ENCODE measurements at places on chromosomes 1 and 21.

GRCh38 chr1:179926850-179927205 lies 27.8 kb upstream of the CEP350 start:
- H3K27ac ChIP-seq, result no peak overlapping the region
- H3K27me3 ChIP-seq, result peaks cover 7% of the 10 kb centered on the region
- no peak overlapping the region for H3K4me3 ChIP-seq
- DNase-seq, result no peak
- peaks cover 3% of the 10 kb centered on the region for H3K36me3 ChIP-seq

DNA sequence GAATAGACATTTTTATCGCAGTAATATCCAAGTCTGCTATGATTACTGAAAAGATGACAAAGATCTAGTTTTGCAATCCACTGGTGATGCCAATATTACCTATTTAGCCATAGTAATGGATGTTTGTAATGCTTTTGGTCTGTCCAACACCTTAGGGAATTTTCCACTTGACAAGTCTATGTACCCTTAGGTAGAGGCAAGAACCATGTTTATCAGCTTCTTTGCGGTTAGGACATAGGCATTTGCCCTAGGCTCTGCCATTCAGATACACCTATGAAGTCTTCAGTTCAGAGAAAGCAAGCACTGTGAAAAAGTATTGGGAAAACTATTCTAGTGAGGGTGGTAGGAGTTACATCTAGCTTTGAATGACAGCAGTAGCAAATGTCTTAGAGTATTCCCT lies 40.2 kb upstream of the SLC35D1 start:
- no peaks in the 10 kb centered on the region for H3K4me1 ChIP-seq
- H3K4me3 ChIP-seq, result no peak overlapping the region
- H3K27ac ChIP-seq, result no peak overlapping the region
- no peaks in the 10 kb centered on the region for H3K36me3 ChIP-seq

GRCh38 chr1:1020000-1020404 lies at the start of gene AGRN:
Gene AGRN (plus strand): TSS chr1:1020120. CDS start chr1:1020173, 53 bp downstream.
- peak within 1 kb of the TSS; percentile 69 for H3K27ac ChIP-seq
- peaks cover 34% of the 10 kb centered on the region for H3K4me1 ChIP-seq
- H3K36me3 ChIP-seq, result peaks cover 21% of the 10 kb centered on the region
- DNase-seq, result no peak

DNA sequence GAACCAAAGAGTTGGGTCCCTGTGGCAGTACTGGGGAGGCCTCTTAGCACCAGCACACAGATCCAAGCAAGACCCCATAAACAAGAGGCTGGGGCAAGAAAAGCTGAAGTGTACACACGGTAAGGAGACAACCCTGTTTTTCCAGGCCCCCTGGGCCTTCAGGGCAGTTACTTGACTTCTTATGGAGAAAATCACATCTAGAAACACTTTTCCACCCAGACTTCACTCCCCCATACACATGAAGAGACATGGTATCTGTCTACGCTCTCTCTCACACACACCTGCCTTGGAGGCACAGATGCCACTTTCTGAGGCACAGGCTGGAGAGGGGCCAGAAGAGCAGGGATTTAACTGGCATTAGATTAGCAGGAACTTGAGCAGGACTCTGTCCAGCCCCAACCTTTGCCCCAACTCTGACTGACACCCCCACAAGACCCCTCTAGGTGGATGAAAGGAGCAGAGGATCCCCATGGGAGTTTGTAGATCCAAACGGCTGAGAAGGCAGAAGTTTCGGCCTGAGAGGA lies 2.2 kb downstream of the CERS2 start:
- no peaks in the 10 kb centered on the region for H3K27me3 ChIP-seq
- no peak for DNase-seq
- H3K36me3 ChIP-seq, result peaks cover 34% of the 10 kb centered on the region
- H3K4me1 ChIP-seq, result peaks cover 59% of the 10 kb centered on the region
- H3K4me3 ChIP-seq, result peak overlapping the region; percentile 87

DNA sequence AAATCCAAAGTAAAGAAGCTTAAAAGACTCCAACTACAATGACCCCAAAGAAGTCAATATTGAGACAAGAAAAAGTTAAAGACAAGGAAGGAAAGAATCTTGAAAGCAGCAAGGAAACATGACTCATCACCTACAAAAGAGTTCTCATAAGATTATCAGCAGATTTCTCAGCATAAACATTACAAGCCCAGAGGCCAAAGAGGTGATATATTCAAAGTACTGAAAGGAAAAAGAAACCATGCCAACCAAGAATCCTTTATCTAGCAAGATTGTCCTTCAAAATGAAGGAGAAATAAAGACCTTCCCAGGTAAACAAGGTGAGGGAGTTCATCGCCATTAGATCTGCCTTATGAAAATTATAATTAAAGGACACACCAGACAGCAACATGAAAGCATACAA lies 49.8 kb downstream of the CSMD2 start:
- DNase-seq, result no peak
- no peaks in the 10 kb centered on the region for H3K27me3 ChIP-seq
- H3K4me1 ChIP-seq, result no peaks in the 10 kb centered on the region
- no peaks in the 10 kb centered on the region for H3K36me3 ChIP-seq

DNA sequence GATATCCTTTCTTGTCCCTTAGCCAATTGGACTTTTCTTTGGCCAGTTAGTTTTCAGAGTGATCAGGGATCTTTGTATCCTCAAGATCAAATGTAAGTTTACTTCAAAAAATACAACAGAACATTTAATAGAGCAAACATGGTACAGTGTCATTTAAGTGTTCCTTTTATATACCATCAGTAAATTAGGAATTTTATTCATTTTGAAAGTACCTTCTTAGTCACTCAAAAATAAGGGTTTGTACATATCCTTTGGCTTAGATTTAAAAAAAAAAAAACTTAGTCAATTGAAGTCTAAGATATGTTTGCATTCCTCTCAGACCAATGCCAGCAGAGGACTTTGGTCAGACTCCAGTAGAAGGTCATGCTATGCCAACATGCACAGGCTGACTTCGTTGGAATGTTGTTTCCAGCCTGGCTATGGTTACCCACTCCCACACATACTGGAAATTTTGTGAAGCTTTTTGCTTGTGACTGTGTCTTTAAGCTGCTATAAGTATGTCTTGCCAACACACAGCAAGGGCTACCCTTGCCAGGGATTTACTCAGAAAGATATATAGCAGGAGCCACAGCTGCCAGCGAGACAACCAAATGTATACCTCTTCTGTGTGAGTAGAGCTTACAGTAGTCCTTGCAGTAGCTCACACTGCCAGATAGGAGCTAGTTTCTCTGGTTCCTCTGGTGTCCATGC lies 81.5 kb upstream of the LRIF1 start:
- H3K27ac ChIP-seq, result no peak overlapping the region
- H3K4me1 ChIP-seq, result no peaks in the 10 kb centered on the region
- H3K27me3 ChIP-seq, result peaks cover 30% of the 10 kb centered on the region
- no peak for DNase-seq
- H3K4me3 ChIP-seq, result no peak overlapping the region

GRCh38 chr1:6285336-6285735 lies 24.4 kb upstream of the GPR153 start:
- H3K4me1 ChIP-seq, result no peaks in the 10 kb centered on the region
- no peaks in the 10 kb centered on the region for H3K27me3 ChIP-seq
- no peaks in the 10 kb centered on the region for H3K36me3 ChIP-seq
- DNase-seq, result no peak
- H3K4me3 ChIP-seq, result no peak overlapping the region

DNA sequence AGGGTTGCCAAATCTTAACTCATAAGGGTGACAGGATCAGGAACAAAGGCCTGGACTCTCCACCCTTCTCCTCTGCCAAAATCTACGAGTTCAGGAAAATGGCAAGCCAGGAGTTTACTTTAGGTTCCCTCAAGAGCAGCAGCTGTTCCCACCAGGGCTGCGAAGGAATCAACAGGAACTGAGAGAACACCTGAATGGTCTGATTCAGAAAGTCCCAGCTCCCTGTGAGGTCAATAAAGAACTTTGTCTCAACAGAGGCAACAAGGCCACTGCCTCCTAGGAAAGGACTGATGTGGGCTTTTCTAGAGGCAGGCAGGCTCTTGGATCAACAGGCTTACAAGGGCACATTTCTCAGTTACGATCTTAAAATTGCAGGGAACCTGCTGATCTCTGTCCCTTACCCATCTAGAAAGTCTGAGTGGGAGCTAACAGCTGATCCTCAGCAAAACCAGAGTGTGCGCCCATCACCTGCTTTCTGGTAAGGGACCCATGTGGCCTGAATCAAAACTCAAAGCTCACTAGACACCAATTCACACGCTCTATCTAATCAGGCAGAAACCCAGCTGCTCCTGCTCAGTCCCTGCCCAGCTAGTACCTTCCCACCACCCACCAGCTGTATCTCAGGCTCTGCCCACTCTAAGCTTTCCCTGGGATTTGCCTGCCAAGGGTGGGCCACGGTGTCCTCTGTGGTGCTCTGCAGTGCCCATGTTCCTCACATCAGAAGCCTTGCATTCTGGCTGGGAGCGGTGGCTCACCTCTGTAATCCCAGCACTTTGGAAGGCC lies 83.1 kb downstream of the CAPZB start:
- H3K4me1 ChIP-seq, result peaks cover 42% of the 10 kb centered on the region
- no peak overlapping the region for H3K27ac ChIP-seq
- H3K27me3 ChIP-seq, result no peaks in the 10 kb centered on the region
- H3K36me3 ChIP-seq, result peaks cover 39% of the 10 kb centered on the region

Measured in activated CD8-positive, alpha-beta T cell treated with anti-CD3 and anti-CD28 coated beads, Interleukin-2, amount 10 ng/mL, durations not matched to agents 7 days and 5 days (primary cell).